ENCODE measurements at places on chromosomes 3 and 15.
A peak's percentile ranks its signal among the peaks of the same experiment; 100 is the strongest.

DNA sequence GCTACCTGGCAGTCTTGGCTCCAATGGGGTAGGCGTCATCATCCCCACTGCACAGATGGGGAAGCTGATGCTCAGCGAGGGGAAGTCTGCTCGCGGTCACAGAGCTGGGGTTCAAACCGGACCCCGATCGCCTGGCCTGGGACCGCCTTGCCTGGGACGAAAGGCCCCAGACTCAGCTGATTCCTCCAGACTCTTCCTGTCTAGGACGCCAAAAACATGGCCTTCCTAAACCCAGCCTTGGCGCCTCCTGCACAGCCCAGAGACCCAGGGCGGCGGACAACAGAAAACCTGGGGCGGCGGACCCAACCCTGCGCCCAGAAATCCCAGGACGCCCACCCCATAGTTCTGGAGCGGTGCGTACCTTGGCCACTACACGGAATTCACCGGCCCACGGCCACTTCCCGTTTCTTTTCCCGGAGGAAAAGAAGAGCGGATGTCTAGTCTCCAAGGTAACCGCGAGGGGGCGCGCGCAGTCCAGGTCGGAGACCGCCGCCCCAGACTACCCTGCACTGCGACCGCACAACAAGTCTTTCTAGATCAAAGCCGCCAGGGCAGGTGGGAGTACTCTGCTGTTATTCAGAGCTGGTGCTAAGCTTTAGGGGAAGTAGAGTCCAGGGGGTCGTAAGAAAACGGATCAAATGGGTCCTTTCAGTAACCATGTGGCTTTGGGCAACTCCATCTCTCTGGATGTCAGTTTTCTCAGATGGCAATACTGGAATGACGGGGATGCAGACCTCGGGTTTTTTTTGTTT is 4.9 kb upstream of the IL17RD start:
- ATAC-seq = peak; percentile 92

- no peak for ATAC-seq
These were observed 449.0 kb downstream of the NAALADL2 start for GRCh38 chr3:175308097-175308496.

GRCh38 chr3:185824051-185825005 is 514 bp downstream of the IGF2BP2 start:
- peak; percentile 16 for ATAC-seq

DNA sequence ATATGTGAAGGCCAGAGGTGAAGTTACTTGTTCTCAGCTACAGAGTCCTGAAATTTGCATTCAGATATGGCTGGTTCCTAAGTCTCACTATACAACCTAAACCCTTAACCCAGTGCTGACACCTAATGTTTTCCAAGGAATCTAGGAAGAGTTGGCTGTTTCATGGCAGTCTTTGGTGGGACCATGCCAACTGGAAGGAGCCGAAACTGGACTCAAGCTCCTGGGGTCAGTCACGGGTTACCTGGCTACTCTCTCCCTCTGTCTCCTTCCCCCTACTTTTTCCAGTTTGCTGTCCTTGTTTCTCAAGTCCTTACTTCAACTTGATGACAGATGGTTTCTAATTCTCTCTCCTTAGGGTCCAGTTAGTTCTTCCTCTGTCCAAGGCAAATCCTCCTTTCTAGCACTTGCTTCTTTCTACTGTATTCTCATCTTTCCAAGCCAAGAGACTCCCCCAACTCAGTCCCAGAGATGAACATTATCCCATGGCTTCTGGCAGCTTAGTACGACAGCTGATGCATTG is 88.6 kb upstream of the COL6A5 start:
- ATAC-seq = no peak

DNA sequence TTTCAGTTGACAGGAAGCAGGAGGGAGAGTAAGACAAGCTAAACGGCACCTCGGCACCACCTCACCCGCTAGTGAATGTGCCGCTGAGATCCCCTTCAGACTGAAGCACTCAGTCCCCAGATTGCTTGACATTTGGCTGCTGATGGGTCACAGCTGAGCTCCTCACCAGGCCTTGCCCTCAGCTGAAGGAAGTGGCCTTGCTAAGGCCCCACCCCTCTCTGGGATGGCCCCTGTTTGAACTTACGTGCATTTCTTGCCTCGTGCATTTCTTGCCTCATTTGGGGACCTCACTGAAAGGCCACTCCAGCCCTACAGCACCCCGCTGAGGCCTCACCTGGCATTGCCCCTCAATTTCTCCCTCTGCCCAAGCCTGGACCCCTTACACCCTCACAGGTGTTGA is 39.8 kb downstream of the EOGT start:
- peak; percentile 15 for ATAC-seq

- ATAC-seq = no peak
These were observed 57.5 kb downstream of the SCN11A start for GRCh38 chr3:38994251-38994650.

DNA sequence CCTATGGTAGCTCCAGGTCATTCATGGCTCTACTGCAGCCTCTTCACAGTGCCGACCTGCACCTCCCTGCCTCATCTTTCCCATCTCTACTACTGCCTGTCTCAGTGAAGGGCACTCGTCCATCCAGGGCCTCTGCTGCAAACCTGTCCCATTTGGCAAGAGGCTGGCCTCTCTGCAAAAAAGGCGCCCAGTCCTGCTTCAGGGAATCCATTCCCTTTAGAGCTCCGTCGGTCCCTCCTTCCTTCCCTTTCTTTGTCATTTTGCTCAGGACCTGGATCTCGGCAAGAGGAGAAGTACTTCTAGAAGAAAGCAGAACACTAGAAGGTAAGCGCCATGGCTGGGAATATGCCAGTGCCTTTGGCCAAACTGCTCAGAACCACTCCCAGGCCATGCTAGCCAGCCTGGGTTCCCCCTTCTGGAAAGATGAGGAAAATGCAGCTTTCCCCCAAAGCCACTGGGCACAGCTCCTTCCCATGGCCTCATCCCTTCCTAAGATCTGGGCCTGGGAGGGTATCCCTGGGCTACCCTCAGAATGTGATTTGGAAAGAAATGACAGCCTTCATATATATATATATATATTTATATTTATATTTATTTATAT is 6.4 kb upstream of the ISL2 start:
- ATAC-seq = peak; percentile 88

- peak; percentile 98 for ATAC-seq
These were observed at the start of gene SH3GL3 for GRCh38 chr15:83446904-83447709. SH3GL3 (plus strand) TSS chr15:83447341; CDS start chr15:83447534, 193 bp downstream.

GRCh38 chr3:117165601-117166051 is 456.0 kb downstream of the TUSC7 start:
- no peak for ATAC-seq

- ATAC-seq = no peak
These were observed 22.3 kb upstream of the ISLR2 start for GRCh38 chr15:74108111-74108510.

DNA sequence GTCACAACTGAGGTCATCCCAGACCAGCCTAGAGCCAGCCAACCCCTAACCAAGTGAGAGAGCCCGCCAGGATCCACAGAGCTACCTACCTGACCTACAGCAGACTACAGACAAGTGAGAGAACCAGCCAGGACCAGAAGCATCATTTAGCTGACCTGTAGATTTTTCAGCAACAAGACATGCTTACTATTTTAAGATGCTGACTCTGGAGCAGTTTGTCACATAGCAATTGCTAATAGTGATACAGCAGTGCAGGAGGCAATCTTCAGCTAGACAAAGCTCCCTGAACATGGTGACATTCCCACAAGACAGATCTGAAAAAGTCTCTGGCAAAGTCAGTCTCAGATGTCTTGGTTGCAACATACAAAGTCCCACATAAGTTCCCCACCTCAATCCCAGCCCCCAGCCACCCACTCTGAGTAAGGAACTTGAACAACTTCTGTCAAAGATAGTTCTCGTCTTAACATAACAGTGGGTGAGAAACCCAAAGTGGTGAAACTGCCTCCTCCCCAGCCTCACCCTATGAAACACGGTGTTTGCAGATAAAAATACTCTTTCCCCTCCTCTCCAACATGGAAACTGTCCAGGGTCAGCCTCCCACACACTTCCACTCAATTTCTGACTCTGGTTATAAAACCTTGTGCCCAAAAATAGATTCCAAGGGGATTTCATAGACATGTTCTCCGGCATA is 120.3 kb upstream of the SLC6A11 start:
- no peak for ATAC-seq

GRCh38 chr15:63181648-63182047 is 7.8 kb upstream of the RAB8B start:
- ATAC-seq = no peak

- no peak for ATAC-seq
These were observed 64.9 kb downstream of the MEF2A start for GRCh38 chr15:99630607-99631131.

DNA sequence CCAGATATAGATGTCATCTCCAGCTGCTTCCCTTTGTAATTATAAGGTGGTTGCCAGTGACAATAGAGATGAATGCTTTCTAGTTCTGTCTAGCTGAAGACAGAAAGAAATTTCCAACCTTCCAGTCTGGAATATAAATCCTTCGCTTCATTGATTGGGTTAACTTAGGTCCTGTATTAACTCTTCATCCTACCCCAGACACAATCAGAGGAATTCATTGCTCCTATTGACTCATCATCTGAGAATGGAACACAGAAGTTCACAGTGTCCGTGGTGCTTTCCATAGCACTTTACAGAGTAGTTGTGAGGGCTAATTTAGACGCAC is 241.4 kb downstream of the NFKBIZ start:
- peak; percentile 55 for ATAC-seq

- ATAC-seq = no peak
These were observed 6.2 kb downstream of the RAB8B start for GRCh38 chr15:63195569-63196015.

DNA sequence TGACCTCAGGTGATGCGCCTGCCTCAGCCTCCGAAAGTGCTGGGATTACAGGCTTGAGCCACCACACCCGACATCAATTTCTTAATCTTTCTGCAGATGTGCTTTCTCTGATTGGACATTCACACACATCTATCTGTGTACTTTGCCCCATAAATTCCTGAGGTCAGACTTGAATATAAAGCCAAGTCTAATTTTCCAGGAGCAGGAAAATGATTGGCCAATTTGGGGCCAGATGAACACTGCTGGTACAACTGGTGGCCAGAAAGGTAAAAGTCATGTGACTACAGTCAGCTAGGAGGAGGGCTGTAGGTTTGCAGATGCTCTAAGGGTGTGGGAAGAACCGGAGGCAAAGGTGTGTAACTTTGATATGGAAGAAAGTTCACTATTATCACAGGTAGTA is 3.2 kb upstream of the RAD51 start:
- no peak for ATAC-seq

DNA sequence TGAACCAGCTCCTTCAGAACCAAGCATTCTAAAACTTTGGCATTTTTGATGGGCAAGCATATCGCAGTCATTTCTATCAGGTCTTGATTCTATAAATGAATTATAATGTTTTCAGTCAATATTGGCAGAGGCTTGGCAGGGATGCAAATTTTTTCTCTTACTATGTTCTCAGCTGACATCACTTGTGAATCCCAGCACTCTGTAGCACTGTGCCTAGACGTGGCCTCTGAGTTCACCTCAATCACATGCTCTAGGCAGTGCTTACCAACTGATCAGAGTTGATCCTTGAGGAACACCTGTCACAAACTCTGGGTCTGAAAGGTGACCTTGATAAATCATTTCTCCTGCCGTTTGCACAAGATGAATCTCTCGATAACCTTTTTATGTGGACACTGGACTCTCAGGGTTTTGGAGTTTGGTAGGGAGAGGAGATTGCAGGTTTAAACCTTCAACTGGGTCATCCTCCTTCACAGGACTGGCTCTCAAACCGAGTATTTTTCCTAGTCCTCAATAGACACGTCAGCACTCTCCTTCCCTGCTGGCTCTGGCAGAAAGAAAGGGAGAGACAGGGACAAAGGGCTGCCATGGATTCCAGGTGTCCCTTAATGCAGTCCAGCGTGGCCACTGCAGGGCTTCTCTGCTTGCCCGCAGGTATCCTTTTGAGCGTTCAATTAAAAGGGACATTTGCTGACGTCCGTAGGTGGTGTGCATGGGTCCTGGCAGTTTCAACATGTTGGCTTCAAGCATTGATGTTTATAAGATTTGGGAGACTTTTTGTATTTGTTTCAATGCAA is 222.3 kb upstream of the CMC1 start:
- no peak for ATAC-seq

- no peak for ATAC-seq
These were observed 18.7 kb downstream of the DNAJC13 start for GRCh38 chr3:132435911-132436425.

- no peak for ATAC-seq
These were observed 2.0 kb downstream of the ANKRD28 start for GRCh38 chr3:15795651-15796308.

DNA sequence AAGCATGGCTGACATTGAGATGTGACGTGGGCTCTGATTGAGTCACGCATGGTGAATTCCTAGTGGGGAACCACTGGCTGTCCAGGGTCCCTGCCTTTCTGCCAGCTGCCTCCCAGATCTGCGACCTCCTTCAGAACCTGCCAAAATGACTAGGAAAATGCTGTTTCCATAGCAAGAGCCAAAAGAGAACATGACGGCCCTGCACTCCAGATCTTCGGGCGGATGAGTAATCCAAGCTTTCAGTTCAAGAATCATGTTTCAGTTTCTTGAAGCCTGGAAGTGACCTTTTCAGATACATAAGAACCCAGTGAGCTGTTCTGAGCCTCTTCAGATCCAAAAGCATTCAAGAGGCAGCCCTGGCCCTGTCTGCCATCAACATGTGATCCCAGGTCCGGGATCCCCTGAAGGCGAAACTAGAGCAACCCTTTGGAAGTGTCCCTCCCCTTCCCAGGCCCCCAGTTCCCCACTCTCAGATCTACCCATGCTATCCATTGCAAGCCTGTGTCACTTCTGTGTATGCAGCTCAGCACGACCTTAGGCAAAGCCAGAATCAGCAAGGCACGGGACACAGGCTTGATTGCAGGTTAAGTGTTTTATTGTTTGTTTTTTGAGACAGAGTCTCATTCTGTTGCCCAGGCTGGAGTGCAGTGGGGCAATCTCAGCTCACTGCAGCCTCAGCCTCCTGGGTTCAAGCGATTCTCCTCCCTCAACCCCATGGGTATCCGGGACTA is 19.7 kb downstream of the ANKRD63 start:
- ATAC-seq = peak; percentile 12

DNA sequence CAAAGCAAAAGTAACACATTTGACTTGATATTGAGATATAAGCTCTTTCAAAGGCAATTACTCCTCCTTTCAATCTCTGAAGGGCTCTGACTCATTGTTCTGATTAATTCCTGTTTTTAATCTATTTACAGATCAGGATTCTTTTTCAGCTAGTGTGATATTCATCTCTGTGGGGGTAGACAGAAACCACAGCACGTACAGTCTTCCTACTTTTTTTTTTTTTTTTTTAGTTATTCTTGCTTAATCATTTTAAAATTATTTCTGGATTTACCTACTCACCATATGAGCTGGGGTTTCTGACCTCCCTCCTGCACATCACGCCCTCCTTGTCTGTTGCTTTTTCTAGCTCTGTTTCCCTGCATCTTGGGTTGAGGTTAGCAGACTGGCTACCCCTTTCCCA is 1.4 kb downstream of the CNTN3 start:
- peak; percentile 28 for ATAC-seq

DNA sequence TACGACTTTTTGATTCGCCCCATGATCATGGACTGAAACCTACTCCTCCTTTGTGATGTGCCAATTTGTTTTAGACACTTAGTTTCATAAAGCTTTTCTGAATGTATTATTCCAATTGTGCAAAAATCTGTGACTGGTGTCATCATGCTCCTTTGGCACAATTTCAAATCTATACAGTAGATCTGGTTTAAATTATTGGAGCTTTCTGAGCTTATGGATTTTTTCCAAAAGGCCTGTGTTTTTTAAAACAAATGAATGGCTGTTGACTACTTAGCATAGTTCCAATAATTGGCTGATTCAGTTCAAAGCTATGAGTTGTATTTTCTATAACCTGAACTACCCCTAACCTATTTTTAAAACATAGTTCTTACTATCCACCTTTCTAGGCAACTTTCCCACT is 282.7 kb downstream of the CNTN3 start:
- ATAC-seq = peak; percentile 21

GRCh38 chr3:196423044-196423781 is 9.0 kb downstream of the UBXN7 start:
- peak; percentile 70 for ATAC-seq

Data from SK-N-SH treated with all-trans-retinoic acid at 6 μM for 48 hours (cell line).